ENCODE measurements at places on chromosomes 16 and 17. TPM values are rescaled to one million over a fixed set of nuclear protein-coding genes. Genes with fewer than 3 reads are reported as not detected.

- DNase-seq: no peak
Measured at GRCh38 chr17:45982791-45983613, 16.0 kb upstream of the STH start.

Gene MYH13
- not detected for total RNA-seq

- DNase-seq: peak; percentile 59
Measured at GRCh38 chr17:6713130-6713917, at the start of gene SLC13A5. Gene SLC13A5, minus strand, starts transcription at chr17:6713369. Its CDS starts 36 bp downstream, at chr17:6713333.

DNA sequence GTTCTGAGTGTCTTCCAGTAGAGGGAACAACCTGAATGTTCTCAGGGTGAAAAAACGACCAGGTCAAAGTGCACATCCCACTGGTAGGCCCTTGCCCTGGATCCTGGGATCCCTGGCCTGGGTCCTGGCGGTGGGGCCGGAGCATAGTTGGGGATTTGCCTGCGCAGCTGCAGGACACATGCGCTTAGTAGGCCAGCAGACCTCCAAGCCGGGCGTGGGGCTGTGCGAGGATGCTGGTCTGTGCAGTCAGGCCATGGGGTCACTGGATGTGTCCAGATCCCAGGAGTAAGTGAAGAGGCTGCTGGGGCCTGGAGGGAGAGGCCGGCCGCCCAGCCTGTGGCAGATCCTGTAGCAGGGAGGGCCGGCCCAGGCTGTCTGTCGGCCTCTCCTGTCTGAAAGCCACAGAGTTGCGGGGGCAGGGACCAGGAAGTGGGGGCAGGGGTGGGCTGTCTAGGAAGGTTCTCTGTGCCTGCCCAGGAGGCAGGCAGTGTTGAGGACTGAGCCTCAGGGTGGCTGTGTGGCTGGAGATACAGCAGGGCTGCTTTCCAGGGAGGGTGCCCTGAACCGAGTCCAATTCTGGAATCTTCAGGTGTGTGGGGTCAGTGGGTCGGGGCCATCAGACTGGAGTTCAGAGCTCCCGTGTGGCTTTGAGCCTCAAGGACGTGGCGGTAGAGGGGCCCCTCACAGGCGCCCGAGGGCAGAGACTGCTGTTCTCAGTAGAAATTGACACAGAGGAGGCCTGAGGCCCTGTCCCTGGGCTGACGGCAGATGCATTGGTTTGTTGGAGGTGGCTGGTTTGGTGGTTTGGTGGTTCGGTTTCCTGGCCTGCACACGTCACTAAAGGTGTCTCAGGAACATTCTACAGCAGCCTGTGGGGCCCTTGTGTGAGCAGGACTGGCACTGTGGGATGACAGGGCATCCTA, 17.2 kb upstream of the NUDT16L1 start:
- no peak for DNase-seq

GRCh38 chr16:56493126-56493525, 26.7 kb downstream of the BBS2 start:
- DNase-seq: peak; percentile 16

GRCh38 chr16:27436921-27437650, 35.1 kb downstream of the IL21R start:
- DNase-seq: no peak

DNA sequence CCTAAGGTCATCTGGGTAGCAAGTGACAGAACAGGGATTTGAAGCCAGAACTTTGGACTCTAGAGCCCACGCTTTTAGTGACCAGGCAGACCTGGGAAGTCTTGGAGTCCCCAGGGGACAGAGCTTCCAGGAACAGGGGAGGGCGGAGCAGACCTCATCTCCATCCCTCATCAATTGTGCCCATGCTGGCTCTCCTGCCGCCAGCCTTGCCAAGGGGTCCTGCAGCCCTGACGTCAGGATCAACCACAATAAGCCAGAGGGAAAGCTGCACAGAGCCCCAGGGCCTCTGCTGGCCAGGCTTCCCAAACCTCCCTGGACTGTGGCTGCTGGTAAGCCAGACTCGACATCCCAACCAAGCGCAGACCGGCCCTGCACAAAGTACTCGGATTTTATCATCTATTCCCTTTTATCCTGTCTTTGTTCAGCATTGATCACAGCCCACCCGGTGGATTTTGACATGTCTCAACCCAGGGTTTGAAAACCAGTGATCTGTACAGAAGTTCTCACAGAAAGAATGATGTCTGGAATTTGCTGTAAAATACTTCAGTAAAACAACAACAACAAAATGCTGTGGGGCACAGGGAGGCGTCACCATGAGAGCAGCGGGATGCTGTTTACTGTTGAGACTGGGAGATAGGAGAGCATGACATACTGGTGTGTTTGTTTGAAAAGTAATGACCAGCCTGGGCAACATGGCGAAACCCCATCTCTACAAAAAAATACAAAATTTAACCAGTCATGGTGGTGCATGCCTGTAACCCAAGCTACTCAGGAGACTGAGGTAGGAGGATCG, 11.8 kb downstream of the C16orf74 start:
- no peak for DNase-seq

DNA sequence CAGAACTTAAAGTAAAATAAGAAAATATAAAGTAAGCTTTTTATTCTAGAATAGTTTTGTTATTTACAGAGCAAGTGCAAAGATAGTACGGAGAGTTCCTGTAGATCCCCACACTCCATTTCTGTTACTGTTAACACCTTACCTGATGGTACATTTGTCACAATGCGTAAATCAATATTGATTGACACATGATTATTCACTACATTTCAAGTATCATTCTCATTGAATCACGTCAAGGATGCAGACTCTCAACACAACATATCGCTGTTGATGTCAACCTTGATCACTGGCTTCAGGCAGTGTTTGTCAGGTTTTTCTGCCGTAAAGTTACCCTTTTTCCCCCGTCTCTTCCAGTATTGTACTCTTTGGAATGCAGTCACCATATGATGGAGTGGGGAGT, 64.2 kb upstream of the WSCD1 start:
- DNase-seq: no peak

- DNase-seq: no peak
Measured at GRCh38 chr17:82808006-82808405, 31.8 kb downstream of the ZNF750 start.

- no peak for DNase-seq
Measured at GRCh38 chr17:59814685-59815084, 78.1 kb downstream of the TUBD1 start.

- no peak for DNase-seq
Measured at GRCh38 chr16:83806036-83806435, 1.7 kb upstream of the HSBP1 start.

Gene DPEP3
- total RNA-seq: not detected

DNA sequence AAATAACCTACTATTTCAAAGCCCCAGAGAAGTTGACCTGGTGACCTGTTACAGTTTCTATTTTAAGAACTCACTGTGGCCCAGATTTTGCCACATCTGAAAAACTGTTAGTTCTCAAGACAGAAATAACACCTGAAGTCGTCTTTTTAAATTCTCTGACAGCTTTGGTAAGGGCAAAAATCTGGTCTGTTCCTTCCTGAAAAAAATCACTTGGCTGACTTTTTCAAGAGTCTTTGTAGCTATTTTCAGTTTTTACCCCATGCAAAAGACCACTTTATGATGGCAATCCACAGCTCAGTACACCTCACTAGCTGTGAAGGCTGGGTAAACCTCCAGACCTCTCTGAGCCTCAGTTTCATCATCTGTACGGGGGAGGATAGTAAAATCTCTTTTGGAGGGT, 60.7 kb upstream of the SREBF1 start:
- no peak for DNase-seq

- peak; percentile 99 for DNase-seq
Measured at GRCh38 chr16:84603140-84603816, 14.6 kb downstream of the COTL1 start.

DNA sequence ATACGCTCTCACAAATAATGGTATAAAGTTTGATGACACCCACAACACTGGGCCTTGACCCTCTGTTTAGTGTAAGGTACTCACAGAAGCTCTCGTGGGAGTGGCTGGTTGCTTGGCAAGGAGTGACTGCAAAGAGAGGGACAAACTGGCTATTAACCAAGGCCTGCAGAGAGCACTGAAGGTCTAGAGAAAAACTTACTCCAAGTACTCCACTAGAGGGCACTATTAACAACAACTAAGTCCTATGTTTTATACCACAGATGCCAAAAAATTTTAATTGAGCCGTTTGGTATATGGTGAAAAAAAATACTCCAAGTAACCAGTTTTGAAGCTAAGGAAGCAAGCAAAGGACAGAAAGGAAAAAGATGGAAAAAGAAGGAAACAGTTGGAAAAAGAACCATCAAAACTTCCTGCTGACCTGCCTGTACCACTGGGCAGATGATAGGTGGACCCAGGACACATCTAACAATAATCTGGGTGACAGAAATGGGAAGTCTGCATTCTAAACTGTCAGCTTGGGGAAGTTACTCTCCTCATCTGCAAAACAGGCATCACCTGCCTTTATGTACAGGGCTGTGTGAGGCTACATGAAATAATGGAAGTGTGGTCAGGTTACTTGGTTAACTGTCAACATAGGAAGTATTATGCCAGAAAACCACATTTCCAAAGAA, 23.2 kb downstream of the DYNC1LI2 start:
- DNase-seq: peak; percentile 83

- DNase-seq: peak; percentile 10
Measured at GRCh38 chr17:55549140-55549539, 37.9 kb upstream of the SMIM36 start.

DNA sequence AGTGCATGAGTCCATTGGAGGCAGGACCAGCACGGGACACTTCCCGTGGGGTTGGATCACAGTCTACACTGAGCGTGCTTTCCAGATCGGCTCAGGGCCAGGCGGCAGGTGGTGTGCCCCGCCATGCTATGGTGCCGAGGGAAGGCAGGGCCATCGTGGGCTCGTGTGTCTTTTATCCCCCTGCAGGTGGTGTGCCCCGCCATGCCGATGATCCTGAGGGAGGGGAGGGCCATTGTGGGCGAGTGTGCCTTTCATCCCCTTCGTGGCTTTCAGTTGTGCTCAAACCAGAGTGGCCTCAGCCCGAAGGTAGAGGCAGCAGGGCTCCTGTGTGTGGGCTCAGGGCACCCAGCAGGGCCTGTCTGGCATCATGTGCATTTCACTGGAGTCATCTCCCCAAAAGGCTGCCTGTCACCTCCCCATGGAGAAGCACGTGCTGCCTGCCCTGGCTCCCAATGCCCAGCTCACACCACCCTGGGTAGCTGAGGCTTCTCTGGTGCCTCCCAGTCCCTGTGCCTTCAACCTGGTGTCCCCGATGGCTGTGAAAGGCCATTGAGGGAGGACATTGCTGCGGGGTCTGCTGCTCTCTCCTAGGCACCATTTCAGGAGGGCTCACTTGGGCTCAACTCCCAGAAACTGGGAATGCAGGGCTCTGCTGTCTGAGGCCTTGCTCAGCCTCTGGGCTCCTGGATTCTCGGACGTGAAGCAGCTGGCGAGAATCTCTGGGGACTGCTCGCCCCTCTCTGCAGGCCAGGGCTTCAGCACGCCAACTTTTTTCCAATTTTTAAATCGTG, 207.6 kb downstream of the NPIPB11 start:
- DNase-seq: peak; percentile 18

Gene ITGB4
- total RNA-seq: not detected

GRCh38 chr17:38654411-38655398, 20.1 kb downstream of the EPOP start:
- no peak for DNase-seq

DNA sequence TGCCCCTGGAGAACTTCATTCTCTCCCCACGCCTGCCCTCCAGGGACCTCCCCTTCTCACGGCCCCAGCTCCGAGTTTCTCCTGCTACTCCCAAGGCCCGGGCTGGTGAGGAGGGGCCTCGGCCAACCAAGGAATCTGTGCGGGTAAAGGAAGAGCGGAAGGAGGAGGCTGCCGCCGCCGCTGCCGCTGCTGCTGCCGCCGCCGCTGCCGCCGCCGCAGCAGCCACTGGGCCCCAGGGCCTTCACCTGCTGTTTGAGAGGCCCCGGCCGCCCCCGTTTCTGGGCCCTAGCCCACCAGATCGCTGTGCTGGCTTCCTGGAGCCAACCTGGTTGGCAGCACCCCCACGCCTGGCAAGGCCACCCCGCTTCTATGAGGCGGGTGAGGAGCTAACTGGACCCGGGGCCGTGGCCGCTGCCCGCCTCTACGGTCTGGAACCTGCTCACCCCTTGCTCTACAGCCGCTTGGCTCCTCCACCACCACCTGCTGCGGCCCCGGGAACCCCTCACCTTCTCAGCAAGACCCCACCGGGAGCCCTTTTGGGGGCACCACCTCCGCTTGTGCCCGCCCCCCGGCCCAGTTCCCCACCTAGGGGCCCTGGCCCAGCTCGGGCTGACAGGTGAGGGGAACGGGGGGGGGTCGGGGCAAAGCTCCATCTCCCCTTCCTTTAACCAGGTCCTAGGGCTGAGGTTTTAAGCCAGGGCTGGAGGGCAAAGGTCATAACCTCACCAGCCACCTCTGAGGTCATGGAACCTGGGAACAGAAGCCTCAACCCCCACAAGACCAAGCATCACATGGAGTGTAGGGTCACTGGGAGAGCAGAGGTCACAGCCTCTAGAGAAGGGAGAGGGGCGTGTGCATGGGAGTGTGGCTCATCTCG, 11.0 kb downstream of the FBRS start:
- DNase-seq: no peak

DNA sequence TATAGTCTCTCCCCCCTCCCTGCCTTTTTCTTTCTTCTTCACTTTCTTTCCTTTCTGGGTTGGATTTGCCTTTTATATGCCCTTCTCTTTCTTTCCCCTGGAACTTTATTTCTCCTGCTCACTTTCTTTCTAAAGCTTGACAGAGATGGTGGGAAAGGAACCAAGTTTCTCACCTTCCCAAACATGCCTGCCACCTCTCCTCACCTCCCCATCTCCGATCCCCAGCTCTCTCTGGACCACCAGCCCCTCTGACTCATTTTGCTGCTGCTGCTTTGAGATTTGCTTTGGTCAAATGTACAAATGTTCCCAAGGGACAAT, 6.7 kb upstream of the LHX1 start:
- no peak for DNase-seq

GRCh38 chr17:19508577-19508867, 25.1 kb upstream of the SLC47A1 start:
- DNase-seq: no peak

Gene SOX9
- total RNA-seq: 13.8 TPM
